CD8-positive, alpha-beta memory T cell (primary cell): ENCODE measurements at places on chromosomes 3 and 15. TPM values are rescaled to one million over a fixed set of nuclear protein-coding genes. Genes with fewer than 3 reads are reported as not detected.

DNA sequence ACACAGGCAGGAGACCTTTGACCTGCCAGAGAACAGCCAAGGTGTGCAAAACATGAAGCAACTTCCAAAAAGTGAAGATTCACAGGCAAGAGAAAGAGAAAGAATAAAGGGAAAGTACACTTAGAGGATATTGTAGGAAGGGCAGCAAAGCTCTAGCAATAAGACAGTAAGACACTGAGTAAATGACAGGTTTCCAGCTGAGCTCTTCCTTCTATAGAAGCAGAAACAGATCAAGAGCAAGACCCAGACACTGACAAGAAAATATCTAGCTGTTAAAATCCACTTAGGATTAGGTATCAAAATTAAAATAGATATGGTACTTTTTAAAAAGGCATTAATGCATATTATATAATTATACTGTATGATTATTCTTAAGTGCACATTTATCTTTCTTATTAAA is 333.4 kb downstream of the RAP2B start:
- no peak for DNase-seq

The CHST13 gene
- not detected for polyA plus RNA-seq

The FOXL2NB gene
- not detected for polyA plus RNA-seq

DNA sequence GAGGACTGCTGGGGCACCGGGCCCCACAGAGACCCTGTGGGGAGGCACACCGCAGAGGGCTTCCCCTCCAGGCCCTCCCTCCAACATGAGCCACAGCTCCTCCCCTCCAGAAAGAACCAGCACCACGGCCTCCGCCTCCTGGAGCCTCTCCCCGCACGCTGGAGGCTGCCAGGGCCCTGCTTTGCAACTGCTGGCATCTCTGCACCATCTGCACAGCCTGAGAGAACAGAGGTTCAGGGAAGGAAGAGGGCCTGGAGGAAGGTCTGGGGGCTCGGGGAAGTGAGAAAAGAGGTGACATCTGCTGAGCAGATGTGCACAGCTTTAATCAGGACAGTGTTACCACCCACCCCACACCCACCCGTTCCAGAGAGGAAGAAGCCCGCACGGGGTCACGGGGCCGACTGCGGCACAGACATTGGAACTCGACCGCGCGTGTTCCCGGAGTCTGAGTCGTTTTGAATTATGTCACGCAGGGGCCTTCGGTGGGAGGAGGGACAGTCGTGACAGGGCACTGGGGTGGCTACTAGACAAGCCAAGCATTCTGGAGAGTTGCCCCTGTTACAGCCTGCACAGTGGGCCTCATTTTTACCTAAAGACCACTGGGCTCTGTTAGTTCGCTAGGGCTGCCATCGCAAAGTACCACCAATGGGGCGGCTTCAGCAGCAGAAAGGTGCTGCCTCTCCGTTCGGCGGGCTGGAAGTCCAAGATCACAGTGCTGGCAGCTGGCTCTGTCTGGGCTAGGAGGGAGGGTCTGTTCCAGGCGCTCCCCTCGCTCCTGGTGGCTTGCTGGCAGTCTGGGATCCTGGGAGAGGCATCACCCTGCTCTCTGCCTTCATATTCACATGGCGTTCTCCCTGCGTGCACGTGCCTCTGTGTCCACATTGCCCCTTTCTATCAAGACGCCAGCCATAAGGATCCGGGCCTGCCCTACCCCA is 194.8 kb downstream of the XXYLT1 start:
- DNase-seq, result no peak
